ENCODE measurements at places on chromosomes 6 and 20.

- no peak for DNase-seq
Observed at GRCh38 chr6:32151863-32152768, at the start of gene PRRT1. TSS of gene PRRT1 (minus strand) at chr6:32151939. CDS start at chr6:32151827, 112 bp downstream.

GRCh38 chr20:35238170-35238569 lies 11.7 kb downstream of the MMP24 start:
- DNase-seq = peak; percentile 52

DNA sequence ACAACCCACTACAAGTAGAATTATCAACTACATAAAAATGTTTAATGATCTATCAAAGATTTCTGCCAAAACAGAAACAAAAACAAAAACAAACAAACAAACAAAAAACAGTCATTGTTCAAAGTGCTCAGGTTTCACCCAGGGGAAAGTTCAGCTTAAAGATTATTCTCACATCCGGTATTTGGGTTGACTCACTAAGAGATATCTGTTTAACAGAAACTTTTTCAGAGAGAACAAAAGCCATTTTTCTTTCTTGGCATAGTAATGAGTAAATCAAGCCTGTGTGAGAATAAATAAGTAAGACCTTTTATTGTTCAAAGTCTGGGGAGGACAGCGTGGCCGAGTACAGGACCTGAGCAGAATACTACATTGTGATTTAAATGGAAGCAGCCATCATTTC lies 143.6 kb downstream of the RCAN2 start:
- DNase-seq = no peak

GRCh38 chr6:20188630-20189075 lies 23.6 kb downstream of the MBOAT1 start:
- no peak for DNase-seq

- DNase-seq = no peak
Observed at GRCh38 chr20:57870597-57871236, 160.9 kb upstream of the PMEPA1 start.

- DNase-seq = no peak
Observed at GRCh38 chr20:35599776-35600120, 15.9 kb upstream of the SPAG4 start.
